Activated naive CD4-positive, alpha-beta T cell treated with anti-CD3 and anti-CD28 coated beads for 36 hours (primary cell): ENCODE measurements at places on chromosomes 5 and 9. TPM values are rescaled to one million over a fixed set of nuclear protein-coding genes. Genes with fewer than 3 reads are reported as not detected.

GRCh38 chr5:88675708-88676636 is 207.0 kb downstream of the MEF2C start:
- peak; percentile 42 for DNase-seq

- DNase-seq, result no peak
Measured at GRCh38 chr5:157732596-157733262, 1.5 kb downstream of the THG1L start.

DNA sequence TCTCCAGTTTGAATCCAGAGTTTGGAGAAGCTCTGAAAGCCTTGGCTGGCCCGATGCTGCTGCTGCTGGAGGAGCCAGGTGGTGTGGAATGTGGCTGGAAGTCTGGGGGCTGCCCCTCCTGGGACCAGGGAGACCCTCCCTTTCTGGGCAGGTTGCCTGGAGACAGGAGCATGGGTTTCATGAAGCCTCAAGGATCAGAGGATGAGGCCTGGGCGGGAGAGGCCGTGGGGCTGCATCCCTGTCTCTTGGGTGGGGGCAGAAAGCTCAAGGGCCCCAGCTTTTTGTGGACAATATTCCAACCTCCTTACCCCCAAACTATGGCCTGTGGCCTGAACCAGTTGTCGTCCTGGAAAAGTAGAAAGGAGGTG is 10.1 kb downstream of the FGF18 start:
- DNase-seq, result no peak

DNA sequence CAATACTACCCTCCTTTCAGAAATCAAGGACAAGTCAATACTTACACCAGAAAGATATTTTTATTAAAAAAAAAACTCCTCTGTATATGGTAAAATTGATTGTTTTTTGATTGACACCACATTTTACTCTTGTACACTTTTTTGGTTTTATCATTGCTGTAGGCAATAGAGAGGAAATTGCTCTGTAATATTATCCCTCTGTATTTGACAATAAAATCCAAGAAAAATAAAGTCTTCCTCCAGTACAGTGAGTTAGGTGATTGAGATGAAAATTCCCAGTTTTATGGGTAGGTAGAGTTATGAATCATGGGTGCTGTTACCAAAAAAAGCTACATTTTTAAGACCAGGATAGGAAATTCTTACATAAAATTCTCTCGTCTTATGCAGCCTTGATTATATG is 22.6 kb upstream of the CCDC192 start:
- no peak for DNase-seq

GRCh38 chr9:115039516-115040120 is 78.3 kb downstream of the TNC start:
- DNase-seq, result no peak

GRCh38 chr5:90022002-90022710 is 387.4 kb downstream of the CETN3 start:
- DNase-seq, result no peak

- peak; percentile 94 for DNase-seq
Measured at GRCh38 chr5:1799602-1800471, at the start of gene MRPL36. MRPL36 (minus strand) TSS chr5:1799837; CDS start chr5:1798935, 902 bp downstream.

DNA sequence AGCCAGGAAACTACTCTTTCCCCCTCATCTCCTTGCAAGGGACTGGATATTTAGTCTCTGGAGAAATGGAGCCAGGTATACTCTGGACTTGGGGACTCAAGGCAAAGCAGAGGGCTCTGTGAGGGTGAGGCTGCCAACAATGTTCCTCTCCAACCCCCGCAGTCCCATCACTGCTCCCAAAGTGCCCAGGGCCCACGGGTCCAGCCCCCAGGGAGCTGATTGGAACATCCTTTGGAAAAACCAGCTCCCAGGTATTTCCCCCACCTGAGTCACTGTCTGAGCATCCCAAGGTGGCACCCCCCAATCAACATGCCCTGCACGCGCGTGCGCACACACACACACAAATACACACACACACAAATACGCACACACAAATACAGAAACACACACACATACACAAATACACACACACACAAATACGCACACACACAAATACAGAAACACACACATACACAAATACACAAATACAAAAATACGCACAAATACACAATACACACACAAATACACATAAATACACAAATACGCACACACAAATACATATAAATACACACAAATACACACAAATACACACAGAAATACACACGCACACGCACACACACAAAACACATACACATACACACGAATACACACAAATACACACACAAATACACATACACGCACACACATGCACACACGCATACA is 137.4 kb downstream of the DAB2IP start:
- DNase-seq, result no peak

The TRIM7 gene
- total RNA-seq, result 1.8 TPM

The GPR151 gene
- not detected for total RNA-seq
